Activated naive CD8-positive, alpha-beta T cell treated with anti-CD3 and anti-CD28 coated beads, Interleukin-2, amount 50 U/mL, for 24 hours (primary cell): ENCODE measurements at places on chromosomes 2 and 18.

DNA sequence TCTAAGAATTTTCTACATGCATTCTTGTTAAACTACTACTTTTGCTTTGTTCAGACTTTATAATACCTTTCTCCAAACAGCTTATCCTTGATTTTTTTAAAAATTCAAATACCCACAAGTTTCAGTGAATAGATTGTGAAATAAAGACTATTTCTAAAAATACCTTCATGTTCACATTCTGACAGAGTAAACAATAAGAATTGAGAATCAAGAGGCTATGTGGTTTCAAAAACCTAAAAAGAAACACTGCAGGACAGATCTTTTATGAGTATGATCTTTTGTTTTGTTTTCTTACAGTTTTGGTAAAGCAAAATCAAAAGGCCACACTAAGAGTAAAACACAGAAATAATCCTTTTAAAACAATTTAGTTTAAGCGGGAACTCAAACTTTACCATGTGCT, 21.2 kb downstream of the ALS2 start:
- no peak for DNase-seq

GRCh38 chr2:120486441-120486840, 140.5 kb downstream of the INHBB start:
- no peak for DNase-seq

- DNase-seq = no peak
Measured at GRCh38 chr2:58812771-58813344, 571.7 kb upstream of the FANCL start.

GRCh38 chr2:240919161-240919781, 13.1 kb downstream of the CROCC2 start:
- DNase-seq = peak; percentile 0

GRCh38 chr18:14748496-14748895, 524 bp downstream of the ANKRD30B start:
- no peak for DNase-seq

DNA sequence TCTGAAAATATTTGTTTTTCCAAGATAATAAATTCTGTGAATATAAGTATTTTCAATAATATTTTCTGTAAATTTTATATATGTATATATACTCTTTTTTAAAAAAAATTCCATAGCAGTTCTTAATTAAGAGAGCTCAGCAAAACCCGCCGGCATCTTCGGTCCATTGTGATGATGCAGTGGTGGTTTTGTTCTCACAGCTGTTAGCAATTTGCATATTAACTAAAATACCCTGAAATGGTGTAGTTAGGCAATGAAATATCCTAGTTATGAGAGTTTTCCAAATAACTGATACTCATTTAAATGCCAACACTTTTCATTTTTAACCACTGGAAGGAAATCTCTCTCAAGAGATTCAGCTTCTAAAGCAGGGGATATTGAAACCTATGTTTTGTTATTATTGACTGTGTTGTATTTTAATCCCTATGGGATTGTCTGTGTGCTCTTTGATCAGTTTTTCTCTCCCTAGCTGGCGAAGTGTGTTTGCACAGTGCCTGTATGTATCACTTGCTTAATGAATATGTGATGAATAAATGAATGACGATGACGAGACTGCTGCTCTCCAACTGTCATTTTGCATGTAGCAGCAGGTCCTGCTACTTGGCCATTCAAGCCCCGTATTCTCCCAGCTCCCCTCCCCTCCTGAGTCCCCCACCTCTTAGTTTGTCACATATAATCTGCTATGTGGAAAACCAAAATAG, 42.4 kb downstream of the PSMG2 start:
- DNase-seq = no peak

GRCh38 chr2:240397924-240398645, 37.4 kb upstream of the GPC1 start:
- no peak for DNase-seq

- no peak for DNase-seq
Measured at GRCh38 chr2:127362971-127363370, 24.8 kb downstream of the MAP3K2 start.

DNA sequence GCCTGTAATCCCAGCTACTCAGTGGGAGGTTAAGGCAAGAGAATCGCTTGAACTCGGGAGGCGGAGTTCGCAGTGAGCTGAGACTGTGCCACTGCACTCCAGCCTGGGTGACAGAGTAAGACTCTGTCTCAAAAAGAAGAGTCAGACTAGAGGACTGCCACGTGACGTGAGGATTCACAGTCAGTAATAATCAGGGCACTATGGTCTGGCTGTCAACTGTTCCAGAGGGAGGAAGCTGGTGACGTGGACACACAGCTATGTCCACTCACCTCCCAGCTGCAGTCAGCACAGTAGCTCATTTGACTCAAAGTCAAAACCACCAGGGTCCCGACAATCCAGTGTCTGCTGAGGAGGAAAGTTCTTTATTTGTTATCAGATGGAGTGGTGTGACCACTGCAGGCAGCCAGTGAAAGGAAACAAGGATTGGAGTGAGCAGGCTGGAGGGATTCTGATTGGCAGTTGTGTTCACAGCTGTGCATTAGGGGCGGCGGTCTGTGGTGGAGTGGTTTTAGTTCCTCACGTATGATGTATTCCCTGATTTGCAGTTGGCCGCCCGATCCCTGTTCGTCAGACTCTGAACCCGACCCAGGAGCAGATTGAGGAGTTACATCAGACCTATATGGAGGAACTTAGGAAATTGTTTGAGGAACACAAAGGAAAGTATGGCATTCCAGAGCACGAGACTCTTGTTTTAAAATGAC, 37.9 kb downstream of the MOGAT1 start:
- peak; percentile 3 for DNase-seq

DNA sequence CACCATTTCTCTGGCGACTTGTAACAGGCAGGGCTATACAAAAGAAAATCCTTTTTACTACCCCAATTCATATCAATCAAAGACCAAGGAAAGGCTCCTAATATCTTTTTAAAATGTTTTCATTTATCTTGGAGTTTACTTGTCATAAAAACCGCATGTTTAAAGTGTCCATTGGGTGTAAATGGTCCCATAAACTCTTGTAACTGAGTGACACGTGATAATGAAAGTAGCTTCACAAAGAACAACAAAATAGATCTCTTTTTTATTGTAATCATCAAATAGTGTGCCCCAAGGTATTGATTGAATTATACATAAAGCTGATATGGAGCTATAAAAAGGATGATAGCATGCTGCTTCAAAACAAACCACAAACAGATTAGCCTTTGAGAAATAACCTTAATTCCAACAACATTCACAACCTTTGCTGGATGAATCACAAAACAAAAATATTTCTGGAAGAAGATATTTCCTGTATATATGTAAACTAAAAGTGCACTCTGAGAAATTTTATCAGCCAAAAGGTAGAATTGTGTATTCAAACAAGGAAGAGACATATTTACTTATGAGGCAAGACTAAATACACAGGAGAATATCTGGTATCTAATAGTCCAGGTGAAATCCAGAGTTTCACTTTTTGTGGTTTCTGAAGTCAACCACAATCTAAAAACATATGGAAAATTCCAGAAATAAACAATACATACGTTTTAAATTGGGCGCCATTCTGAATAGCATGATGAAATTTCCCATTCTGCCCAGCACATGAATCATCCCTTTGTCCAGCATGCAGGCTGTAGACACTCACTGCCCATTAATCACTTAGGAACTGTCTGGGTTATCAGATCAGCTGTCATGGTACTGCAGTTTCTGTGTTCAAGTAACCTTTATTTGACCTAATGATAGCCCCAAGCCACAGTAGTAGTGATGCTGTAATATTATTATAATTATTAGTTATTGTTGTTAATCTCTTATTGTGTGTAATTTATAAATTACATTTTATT, 237.5 kb downstream of the PIK3C3 start:
- DNase-seq = no peak

DNA sequence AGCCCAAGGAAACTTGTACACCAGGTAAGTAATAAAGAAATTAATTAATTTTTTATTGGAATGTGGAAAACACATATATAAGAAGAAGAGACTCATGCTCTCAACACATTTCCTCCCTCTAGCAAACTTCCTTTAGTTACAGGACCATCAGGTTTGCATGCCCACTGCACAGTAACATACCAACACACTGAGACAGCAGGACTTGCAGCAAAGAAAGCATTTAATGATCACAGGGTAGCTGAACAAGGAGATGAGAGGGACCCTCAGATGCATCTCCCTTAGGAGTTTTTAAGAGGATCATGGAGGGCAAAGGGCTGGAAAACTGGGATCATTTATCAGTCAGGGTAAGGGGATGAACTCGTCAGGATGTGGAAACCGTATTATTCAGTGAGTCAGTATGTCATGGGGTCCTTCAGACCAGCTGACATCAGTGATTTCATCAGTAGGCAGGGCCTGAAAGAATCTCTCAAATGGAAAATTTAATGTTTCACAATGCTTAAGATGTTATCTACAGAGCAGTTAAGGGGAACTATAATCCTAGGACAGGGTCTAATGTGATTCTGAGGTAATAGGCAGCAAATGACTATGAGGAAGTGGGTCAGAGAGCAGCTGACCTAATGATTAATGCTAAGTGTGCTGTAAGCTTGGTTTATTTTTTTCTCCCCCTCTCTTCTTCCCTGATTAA, 193.8 kb upstream of the RND3 start:
- DNase-seq = no peak

DNA sequence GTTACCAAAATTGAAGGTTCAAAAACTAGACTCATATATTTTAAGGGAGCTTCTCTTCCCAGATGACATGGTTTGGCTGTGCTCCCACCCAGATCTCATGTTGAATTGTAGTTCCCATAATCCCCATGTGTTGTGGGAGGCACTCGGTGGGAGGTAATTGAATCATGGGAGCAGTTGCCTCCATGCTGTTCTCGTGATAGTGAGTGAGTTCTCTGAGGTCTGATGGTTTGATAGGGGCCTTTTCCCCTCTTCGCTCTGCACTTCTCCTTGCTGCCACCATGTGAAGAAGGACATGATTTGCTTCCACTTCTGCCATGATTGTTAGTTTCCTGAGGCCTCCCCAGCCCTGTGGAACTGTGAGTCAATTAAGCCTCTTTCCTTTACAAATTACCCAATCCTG, 140.1 kb downstream of the MAIP1 start:
- no peak for DNase-seq

DNA sequence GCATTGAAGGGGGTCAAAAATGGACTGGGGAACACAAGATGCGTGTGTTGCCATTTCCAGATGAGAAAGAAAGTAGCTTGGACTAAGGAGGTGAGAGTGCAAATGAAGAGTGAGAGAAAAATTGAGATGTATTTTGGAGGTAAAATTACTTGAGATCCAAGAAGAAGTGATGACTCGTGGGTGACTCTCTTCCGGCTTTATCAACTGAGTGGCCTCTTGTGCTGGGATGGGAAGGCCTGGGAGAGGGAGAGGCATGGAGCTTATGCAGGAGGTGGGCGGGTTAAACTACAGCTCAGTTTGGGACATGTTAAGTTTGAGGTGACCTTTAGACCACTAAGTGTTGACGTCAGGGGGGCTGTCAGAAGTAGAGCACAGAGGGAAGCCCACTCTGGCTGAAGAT, 34.9 kb downstream of the SULT1C2 start:
- no peak for DNase-seq

DNA sequence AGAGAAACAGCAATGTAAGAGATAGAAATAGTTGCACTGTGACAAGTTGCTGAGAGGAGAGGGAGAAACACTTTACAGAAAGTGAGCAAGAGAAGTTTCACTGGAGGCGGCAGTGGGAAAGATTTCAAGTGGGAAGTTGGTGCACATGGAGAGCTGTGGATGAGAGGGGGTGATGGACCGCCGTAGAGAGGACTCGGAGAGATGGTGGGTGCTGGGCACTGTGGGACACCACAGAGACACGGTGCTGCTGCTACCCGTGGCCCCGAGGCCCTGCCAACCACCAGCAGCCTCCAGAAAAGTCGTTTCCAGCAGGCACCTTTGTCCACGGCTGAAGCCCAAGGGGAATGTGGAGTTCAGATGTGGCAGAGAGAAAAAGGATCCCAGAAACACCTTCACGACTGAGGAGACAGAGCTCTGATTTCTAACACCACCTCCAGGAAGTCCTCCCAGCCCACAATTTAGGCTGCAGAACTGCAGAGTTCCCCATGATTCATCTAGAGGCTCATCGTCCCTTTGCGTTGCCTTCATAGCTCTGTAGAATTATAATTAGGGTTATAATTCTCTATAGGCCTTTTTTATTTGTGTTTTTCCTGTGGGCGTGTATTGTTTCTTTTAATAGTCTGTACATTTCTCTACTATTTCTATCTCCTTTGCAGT, 15.9 kb upstream of the IGFBP2 start:
- no peak for DNase-seq

- peak; percentile 63 for DNase-seq
Measured at GRCh38 chr2:233867993-233868532, at the start of gene MSL3B. TSS of gene MSL3B (minus strand) at chr2:233868386.

DNA sequence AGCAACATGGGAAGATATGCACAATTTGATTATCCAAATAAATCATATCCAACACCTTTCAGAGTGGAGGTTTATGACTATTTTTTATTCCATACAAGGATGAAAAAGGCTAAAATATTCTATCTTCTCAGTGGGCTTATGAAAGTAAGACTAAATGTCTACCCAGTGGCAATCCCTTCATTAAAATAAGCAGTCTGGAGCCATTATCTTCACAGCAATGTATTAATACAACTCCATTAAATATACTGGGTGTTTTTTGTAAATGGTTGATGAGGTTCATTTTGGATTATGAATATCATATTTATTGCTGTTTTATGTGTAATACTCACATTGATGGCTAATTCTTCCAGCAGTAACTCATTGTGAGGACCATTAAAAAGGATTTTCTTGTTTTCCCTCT, 352.7 kb upstream of the SOX11 start:
- no peak for DNase-seq

GRCh38 chr2:7061921-7062320, 144.7 kb downstream of the RNF144A start:
- no peak for DNase-seq

DNA sequence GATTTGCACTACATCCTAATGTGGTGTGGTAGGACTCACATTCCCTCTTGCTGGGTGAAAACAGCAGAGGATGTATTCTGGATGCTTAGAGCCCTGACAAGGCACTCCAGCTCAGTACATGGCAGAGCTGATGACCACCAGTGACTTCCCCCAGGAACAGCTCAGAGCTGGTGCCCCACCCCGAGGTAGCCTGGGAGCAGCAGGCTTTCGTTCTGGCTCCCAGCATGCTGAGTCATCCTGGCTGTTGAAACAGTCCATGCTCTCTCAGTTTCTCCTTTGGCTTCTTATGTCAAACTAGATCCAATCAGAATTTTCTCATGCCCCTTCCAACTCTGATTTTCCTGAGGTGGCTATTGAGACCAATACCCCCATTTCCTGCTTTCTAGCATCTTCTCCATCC, 438.2 kb downstream of the NBAS start:
- DNase-seq = no peak

GRCh38 chr2:148935791-148936190, 60.8 kb downstream of the KIF5C start:
- no peak for DNase-seq

DNA sequence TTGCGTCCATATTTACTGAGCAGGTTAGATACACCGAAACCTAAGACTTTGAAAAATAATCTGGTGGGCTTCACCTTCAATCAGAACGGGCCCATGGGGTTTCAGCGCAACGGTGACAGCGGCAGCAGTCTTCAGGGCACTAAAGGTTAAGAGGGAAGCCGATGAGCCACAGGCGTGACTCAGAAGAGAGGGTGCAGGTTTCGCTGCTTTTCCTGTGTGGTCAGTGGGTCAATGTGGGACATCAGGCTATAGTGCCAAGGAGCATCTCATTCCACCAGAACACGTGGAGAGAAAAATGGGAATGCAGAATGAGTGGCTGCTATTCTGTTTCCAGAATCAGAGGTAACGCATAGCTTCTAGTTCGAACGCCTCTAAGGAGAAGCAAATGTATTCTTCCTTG, 8.9 kb downstream of the PTGR3 start:
- DNase-seq = no peak

- no peak for DNase-seq
Measured at GRCh38 chr2:73856214-73856613, 27.5 kb downstream of the STAMBP start.

GRCh38 chr18:40851014-40851429, 1104.0 kb upstream of the PIK3C3 start:
- DNase-seq = no peak
